Activated B cell treated with CpG ODN at 0.5 μM for 24 hours (primary cell): ENCODE measurements at places on chromosomes 2 and 18.

DNA sequence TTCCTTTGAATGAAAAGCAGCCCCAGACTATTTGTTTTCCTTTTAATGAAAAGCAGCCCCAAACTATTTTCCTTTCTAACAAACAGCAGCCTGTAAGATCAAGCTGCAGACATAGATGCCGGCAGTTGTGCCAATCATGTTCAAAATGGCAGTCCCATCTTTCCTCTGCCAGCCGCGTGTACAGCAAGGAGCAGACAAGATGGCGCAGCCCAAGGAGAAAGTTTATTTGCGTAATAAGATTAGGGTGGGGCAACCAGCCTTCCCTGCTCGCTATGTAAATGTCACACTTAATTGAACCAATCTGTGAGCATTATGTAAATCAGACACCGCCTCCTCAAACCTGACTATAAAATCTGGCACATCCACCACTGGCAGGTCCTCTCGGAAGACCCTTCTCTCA is 226.0 kb downstream of the TGIF1 start:
- DNase-seq: no peak

GRCh38 chr2:65402323-65402722 is 30.1 kb downstream of the SPRED2 start:
- no peak for DNase-seq

DNA sequence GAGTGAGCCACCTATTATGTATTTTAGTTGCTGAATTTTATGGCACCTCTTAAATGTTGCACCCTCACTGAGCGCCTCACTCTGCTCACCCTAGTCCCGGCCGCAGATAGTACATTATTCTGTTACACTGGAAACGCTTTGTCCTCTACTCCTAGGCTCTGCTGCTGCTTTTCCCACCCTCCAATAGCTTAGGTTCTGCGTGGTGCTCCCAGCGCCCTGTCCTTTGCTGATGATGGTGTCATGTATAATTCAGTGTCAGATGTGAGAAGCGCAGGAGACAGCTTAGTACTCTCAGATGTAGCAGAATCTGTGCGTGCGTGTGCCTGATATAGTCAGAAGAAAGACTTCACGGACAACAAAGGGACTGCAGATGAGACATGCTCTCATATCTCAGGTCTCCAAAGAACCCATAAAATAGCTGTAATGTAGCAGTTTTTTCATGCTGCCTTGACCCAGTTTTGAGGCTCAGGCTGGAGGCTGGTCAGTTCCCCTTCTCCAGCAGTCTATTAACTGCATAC is 1.4 kb upstream of the REEP1 start:
- DNase-seq: no peak

DNA sequence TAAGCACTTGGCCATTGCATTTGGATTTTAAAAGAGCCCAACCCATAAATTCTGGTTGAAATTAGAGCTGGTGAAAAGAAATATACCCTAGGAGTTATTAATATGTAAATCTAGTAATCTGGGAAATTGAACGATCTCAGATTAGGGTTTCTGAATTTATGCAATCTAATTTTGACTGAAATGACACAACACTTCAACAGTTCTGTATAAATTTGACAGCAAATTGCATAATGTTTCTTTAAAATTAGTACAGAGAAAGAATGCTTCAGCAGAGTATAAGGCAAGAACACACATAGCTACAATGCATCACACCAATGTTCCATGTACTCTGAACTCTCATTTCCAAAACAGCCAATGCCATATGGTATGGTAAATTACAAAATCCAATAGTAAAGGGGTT is 201.5 kb upstream of the ITGA4 start:
- DNase-seq: no peak

DNA sequence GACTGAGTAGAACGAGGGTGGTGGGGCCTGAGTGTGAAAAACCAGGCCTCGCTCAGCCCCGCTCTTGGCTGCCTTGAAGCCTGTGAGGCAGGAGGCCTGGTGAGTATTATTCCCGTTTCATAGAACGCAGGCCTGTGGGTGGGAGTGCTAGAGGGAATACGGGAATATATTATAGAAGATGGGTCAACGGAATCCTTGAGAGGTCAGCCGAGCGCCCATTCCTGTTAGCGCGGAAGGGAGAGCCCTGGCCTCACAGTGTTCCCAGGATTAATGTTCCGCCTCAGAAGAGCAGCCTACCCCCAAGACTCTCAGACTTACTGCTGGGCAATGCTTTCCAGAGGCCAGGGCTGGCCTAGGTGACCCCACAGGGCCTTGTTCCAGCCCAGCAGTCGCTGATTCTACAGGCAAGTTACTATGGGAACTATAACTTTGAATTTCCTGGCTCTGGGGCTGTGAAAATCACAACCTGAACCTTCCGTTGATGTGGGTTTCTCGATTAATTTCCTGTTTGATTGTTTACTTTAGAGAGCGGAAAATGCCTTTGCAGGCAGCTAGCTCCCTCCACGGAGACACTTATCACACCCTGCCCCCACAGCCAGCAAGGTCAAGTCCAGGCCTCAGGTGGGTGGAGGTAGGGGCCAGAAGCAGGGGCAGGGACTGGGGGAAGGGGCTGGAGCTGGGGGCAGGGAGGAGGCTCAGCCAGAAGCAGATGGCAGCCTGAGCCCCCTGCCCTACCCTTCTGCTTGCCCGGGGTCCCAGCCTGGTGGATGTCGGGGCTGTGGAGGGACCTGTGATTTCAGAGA is 108.3 kb downstream of the SMAD7 start:
- DNase-seq: no peak
